ENCODE measurements at places on chromosomes 12 and 14.

DNA sequence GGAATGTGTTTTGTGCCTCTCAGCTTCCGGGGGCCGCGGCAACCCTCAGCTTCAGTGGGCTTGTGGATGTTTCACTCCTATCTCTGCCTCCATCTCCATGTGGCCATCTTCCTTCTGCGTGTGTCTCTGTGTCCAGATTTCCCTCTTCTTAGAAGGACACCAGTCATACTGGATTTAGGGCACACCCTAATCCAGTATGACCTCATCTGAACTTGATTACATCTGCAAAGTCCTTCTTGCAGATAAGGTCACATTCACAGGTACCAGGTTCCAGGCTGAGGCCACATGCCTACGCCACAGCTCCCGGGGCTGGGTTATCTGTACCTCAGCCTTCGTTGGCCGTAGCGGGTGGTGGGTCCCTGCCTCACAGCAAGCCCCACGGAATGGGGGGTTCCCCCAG lies 68.9 kb downstream of the ZNF664 start:
- no peak for DNase-seq

DNA sequence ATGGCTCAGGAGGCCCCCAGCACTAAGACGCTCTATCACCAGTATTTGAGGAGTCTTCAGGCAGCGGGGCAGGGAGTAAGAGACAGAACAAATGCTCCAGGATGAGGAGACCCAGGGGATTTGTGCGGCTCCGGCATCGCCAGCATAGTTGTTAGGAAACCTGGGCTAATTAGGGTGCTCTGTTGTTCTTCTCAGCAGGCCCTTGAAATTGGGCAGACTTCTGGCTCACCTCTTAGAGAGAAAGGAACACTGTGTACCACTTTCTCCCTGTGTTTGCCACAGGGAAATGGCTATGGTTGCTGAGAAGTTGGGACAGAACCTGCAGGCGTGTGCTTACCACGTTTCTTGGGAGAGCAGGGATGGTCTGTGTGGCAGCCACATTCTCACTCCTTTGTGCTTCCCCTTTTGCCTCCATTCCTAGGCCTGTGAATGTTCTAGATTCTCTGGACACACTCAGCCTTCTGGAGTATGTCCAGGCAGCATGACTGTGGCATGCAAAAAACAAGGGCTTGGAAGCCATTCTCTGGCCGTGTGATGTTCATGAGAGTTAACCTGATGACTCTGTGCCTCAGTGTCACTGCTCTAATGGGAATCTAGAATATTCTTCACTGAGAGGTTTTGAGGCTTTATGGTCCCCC lies 109.0 kb downstream of the CHST11 start:
- no peak for DNase-seq

GRCh38 chr14:95609398-95609990 lies 74.6 kb downstream of the GLRX5 start:
- peak; percentile 46 for DNase-seq

GRCh38 chr12:99131751-99132199 lies 486.7 kb downstream of the APAF1 start:
- DNase-seq = no peak

GRCh38 chr14:59253527-59253926 lies 65.1 kb downstream of the DAAM1 start:
- DNase-seq = no peak

GRCh38 chr12:112694065-112694464 lies 97.5 kb upstream of the RPH3A start:
- DNase-seq = no peak

Measured in NCI-H1105 treated with DMSO at 0.1 percent for 48 hours (cell line).